ENCODE measurements at places on chromosomes 11 and 22.

GRCh38 chr22:24244144-24244787 is 616 bp downstream of the GGT5 start:
- no peak for DNase-seq

GRCh38 chr22:23121424-23121823 is 20.4 kb downstream of the RSPH14 start:
- DNase-seq, result no peak

- no peak for DNase-seq
Observed at GRCh38 chr11:119880143-119880542, 151.1 kb upstream of the NECTIN1 start.

DNA sequence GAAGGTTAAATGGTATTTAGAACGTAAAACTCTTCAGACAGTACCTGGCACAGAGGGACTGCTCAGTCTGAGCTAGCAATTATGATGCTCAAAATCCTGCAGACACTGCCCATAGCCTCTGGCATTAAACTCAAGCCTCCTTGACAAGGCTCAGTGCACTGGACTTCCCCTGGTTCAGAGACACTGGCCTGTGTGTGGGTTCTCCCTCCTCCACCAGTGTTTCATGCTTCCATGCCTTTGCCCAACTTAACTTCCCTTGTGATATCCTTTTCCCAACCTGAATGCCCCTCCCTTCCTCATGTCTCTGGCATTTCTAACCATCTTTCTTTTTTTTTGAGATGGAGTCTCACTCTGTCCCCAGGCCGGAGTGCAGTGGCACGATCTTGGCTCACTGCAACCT is 9.1 kb downstream of the LTBP3 start:
- no peak for DNase-seq

- no peak for DNase-seq
Observed at GRCh38 chr22:19579115-19579811, 55.1 kb upstream of the CLDN5 start.

- DNase-seq, result no peak
Observed at GRCh38 chr22:41198027-41198580, 7.0 kb upstream of the L3MBTL2 start.

GRCh38 chr11:123104697-123105096 is 42.8 kb upstream of the HSPA8 start:
- no peak for DNase-seq

DNA sequence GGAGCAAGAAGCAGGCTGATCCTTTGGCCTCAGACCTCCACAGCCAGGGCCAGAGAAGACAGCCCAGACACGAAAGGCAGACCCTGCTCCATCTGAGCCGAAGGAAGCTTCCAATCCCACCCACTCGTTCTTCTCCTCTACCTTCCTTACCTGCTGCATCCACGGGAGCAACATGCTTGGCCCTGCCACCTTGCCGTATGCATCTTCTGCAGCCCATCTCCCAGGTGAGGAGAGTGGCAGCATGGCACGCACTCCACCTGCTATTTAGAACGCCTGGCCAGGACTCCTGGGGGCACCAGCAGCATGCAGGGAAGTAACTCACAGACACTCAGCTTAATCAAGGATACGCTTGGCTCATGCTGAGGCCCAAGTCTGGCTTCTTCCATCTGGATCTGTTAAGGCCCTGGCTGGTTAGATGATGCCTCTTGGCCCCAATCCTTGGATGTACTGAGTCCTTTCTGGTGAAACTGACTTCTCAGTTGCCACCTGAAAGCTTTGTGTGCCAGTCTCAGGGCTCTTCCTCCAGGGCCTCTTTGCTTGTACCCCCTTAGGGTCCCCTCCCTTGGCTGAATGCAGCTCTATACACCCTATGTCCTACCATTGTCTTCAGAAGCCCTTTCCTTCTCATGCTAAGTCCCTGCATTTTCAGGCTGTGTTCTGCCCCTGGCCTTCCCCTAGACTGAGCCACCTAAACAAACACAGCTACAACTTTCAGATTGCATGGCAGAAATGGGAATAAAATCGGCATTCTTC is 604.9 kb downstream of the BUD13 start:
- DNase-seq, result no peak

DNA sequence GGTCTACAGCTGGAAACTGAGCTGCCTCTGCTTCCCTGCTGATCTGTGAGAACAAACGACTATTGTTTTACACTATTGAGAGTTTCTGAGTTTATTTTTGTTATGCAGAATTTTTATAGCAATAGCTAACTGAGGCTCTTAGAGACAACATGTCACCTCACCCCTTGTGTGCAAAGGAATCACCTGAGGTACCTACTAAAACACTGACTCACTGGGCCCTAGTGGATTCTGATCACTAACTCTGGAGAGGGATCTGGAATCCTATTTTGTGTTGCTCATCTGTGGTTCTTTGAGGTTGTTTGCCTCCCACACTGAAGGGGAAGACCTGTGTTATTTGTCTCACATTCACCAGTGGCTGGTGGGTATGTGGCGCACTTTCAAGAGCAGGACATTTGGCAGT is 13.4 kb upstream of the B3GAT1 start:
- no peak for DNase-seq

Data from cortex of kidney (tissue), 1 donor.